Aorta (tissue), 5 donors: ENCODE measurements at places on chromosomes 1 and 21. TPM values are rescaled to one million over a fixed set of nuclear protein-coding genes. Genes with fewer than 3 reads are reported as not detected.

MIXL1 gene
- total RNA-seq, result 0.51 TPM

FCRL5 gene
- 0.84 TPM for total RNA-seq

GRCh38 chr1:68107771-68108170, 57.3 kb upstream of the DIRAS3 start:
- no peak overlapping the region for H3K27ac ChIP-seq
- no peak for DNase-seq
- no peaks in the 10 kb centered on the region for H3K27me3 ChIP-seq
- no peaks in the 10 kb centered on the region for H3K4me1 ChIP-seq

- H3K27me3 ChIP-seq, result no peaks in the 10 kb centered on the region
- H3K4me3 ChIP-seq, result no peak overlapping the region
- no peaks in the 10 kb centered on the region for H3K36me3 ChIP-seq
- H3K4me1 ChIP-seq, result no peaks in the 10 kb centered on the region
- DNase-seq, result no peak
Measured at GRCh38 chr1:37042506-37042905, 8.2 kb upstream of the GRIK3 start.

- H3K4me3 ChIP-seq, result no peak overlapping the region
- DNase-seq, result no peak
- H3K36me3 ChIP-seq, result no peaks in the 10 kb centered on the region
Measured at GRCh38 chr1:178025613-178026356, 55.9 kb upstream of the SEC16B start.

DNA sequence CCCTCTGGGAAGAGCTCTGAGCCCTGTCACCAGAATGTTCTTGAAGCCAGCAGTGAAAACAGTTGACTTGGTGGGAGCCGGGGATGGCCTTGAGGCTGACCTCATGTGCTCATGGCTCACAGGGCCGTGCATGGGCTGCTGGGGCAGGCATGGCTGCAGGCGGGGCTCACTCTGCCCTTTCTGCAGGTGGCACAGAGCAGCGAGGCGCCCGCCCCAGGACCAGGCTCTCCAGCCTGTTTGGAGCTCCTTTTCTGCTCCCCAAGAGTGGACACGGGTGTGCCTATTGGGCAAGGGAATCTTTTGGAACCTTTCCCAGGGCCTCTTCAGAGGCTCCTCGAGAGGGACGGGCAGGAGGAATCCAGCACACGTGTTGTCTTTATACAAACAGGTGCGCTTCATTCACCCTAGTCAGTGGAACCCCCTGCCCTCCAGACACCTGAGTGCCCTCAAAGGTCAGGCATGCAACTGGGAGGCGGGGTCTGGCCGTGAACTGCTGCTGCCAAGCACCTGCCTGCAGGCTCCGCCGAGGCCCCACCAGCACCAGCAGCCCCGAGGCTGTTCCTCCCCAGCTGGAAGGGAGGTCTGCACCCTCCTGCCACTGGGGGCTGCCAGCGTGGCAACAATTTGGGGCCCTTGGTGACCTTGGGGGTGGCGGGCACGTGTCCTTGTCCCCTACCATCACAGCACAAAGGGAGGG, 2.6 kb upstream of the TTC34 start:
- no peak overlapping the region for H3K4me3 ChIP-seq
- H3K36me3 ChIP-seq, result no peaks in the 10 kb centered on the region
- DNase-seq, result peak; percentile 26
- no peaks in the 10 kb centered on the region for H3K4me1 ChIP-seq
- no peak overlapping the region for H3K27ac ChIP-seq

- H3K36me3 ChIP-seq, result no peaks in the 10 kb centered on the region
- peak; percentile 44 for DNase-seq
- no peak overlapping the region for H3K27ac ChIP-seq
- no peak overlapping the region for H3K4me3 ChIP-seq
- no peaks in the 10 kb centered on the region for H3K27me3 ChIP-seq
Measured at GRCh38 chr1:118151312-118151937, 33.6 kb downstream of the SPAG17 start.

DNA sequence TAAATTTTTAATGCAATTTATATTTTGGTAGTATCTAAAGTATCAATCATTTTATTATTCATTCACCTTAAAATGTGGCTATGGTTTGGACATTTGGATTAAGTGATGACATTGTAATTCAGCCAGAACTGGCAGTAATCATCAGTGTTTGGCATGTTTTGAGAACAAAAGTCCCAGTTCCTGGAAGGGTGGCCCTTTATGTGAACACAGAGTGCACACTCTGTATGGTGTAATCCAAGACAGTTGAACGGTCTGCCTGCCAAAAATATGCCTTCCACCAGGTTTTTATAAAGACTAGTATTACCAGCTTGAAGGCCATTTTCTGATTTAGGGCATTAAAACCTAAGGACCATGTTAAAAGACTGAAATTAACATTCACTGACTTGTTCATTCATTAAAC, 448.7 kb downstream of the LTN1 start:
- H3K4me3 ChIP-seq, result no peak overlapping the region
- peaks cover 3% of the 10 kb centered on the region for H3K4me1 ChIP-seq
- no peaks in the 10 kb centered on the region for H3K27me3 ChIP-seq
- no peaks in the 10 kb centered on the region for H3K36me3 ChIP-seq

- no peaks in the 10 kb centered on the region for H3K27me3 ChIP-seq
- H3K27ac ChIP-seq, result no peak overlapping the region
- no peaks in the 10 kb centered on the region for H3K36me3 ChIP-seq
- H3K4me1 ChIP-seq, result no peaks in the 10 kb centered on the region
- DNase-seq, result peak; percentile 70
Measured at GRCh38 chr1:241964550-241965282, 7.1 kb downstream of the BECN2 start.

DNA sequence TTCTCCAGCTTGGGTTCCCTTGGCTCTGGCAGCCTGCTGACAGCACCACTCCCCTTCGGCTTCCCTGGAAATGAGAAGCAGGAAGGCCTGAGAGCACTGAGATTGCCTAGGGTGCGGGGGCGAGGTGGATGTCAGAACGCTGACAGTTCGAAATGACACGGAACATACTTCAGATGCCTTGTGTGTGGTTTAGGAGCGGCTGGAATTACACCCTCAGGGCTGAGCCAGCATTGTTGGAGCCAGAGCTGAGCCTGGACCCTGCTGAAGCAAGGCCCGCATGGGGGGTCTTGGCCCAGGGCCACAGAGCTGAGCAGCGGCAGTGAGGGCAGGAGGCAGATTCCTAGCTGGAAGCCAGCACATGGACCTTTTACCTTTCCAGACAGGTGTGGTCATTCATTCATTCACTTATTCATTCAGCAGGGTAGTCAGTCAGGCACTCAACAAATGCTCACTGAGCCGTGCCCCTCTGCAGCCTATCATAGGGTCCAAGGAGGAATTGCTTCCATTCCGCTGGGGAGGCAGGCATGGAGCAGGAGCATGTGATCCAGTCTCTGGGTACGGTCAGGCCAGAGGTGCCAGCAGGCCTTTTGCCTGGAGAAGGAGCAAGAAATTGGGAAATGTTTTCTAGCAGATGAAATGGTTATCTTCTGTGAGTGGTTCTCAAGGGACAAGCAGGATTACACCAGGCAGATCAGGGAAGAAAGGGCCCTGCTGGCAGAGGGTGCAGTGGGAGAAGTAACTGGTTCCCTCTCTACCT, 6.6 kb upstream of the FOXE3 start:
- no peaks in the 10 kb centered on the region for H3K4me1 ChIP-seq
- H3K4me3 ChIP-seq, result no peak overlapping the region
- DNase-seq, result no peak
- no peaks in the 10 kb centered on the region for H3K36me3 ChIP-seq
- H3K27me3 ChIP-seq, result no peaks in the 10 kb centered on the region
- no peak overlapping the region for H3K27ac ChIP-seq

DNA sequence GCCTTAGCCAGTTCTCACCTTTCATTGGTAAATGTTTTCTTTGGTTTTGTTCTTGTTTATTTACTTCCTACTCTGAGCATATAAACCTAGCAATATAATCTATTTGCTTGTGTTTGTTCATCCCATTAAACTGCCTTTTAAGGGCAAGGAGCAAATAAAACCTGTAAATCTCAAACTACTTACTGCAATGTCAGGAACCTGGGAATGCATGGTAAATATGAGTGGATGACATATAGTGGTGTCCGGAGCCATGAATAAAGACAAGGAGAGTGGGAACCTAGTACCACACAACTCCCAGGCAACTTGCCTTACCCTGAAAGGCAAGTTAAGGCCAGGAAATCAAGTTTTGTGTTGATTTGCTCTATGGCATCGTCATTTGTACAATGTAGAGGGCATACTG, 1133.7 kb upstream of the NCAM2 start:
- H3K4me3 ChIP-seq, result no peak overlapping the region
- DNase-seq, result no peak
- H3K27me3 ChIP-seq, result no peaks in the 10 kb centered on the region

GRCh38 chr1:67759692-67760029, 73.6 kb downstream of the GNG12 start:
- peak overlapping the region; percentile 80 for H3K27ac ChIP-seq
- H3K4me1 ChIP-seq, result peaks cover 2% of the 10 kb centered on the region
- H3K27me3 ChIP-seq, result no peaks in the 10 kb centered on the region
- no peak for DNase-seq

GRCh38 chr1:1273209-1273511, 494 bp downstream of the UBE2J2 start:
- H3K4me1 ChIP-seq, result no peaks in the 10 kb centered on the region
- no peak for DNase-seq
- H3K36me3 ChIP-seq, result no peaks in the 10 kb centered on the region
- H3K27ac ChIP-seq, result no peak overlapping the region
- H3K27me3 ChIP-seq, result no peaks in the 10 kb centered on the region
- H3K4me3 ChIP-seq, result peak overlapping the region; percentile 88

ADSS2 gene
- total RNA-seq, result 44.2 TPM

DNA sequence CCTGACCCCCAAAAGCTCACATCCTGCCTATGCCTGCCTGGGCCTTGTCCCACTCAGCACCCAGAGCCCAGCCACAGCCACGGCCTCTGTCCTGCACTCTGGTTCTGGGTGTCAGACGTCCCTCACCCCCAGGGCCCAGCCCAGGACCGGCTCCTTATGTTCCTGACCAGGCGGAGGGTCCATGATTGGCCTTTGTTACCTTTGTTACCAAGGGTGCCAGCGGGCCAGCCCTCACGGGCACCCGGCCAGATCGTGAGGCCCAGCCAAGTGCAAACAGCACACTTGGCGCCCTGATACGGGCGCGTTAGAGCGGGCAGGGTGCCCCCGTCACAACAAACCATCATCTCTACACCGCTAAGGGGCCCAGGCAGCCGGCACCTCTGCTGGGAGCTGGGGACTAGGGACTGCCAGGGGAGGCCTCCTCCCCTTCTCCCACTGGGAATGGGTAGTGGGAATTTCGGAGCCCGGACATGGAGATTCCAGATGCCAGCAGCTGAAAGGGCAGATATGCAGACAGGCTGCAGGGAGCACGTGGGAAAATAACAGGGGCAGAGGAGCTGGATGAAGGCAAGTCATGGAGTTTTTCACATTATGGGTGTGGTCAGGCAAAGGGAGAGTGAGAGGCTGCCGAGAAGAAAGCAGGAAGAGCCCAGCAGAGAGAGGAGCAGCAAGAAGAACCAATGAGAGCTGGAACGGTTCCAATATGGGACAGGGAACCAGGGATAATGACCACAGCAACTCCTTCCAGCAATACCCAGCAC, 22.1 kb downstream of the HSPG2 start:
- H3K4me3 ChIP-seq, result no peak overlapping the region
- DNase-seq, result peak; percentile 89
- peaks cover 9% of the 10 kb centered on the region for H3K4me1 ChIP-seq
- H3K27ac ChIP-seq, result peak overlapping the region; percentile 78
- H3K27me3 ChIP-seq, result no peaks in the 10 kb centered on the region
- H3K36me3 ChIP-seq, result no peaks in the 10 kb centered on the region

- H3K4me3 ChIP-seq, result peak overlapping the region; percentile 62
- H3K4me1 ChIP-seq, result no peaks in the 10 kb centered on the region
- H3K27ac ChIP-seq, result peak overlapping the region; percentile 7
- peak; percentile 71 for DNase-seq
Measured at GRCh38 chr21:37266515-37267221, 466 bp downstream of the VPS26C start.

CAPZB gene
- total RNA-seq, result 289 TPM

DNA sequence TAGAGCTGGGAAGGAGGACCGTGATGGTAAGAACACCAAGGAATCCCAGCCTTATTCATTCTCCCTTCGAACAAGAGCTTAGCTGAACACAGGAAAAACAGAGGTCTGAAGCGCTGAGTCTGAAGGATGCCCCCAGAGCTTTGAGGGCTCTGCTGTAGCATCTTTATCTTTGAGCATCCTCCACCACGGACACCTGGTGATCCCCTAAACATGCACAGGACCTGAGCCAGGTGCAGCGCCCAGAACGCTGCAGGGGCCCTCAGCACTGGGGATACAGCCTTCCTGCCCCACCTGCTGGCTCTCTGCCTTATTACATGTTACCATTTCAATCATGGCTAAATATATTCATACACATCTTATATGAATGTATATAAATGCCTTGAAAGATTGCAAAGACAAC, 7.7 kb upstream of the GPATCH4 start:
- no peak overlapping the region for H3K4me3 ChIP-seq
- no peak overlapping the region for H3K27ac ChIP-seq
- no peaks in the 10 kb centered on the region for H3K4me1 ChIP-seq
- no peaks in the 10 kb centered on the region for H3K36me3 ChIP-seq

DNA sequence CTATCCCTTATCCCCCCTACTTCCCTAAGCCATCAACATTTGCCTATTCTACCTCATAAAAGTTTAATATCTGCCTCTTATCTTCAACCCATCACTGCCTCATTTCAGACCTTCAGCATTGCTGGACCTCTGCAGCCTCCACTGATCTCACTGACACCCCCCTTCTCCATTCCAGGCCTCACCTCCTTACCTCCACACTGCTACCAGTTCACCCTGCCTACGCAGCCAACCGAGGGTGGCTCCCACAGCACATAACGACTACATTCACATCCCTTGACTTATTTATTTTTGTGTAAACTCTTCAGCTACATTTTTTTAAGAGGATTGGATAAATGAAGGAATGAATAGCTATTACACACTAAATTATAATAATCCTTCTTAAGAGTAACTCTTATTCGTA, 14.2 kb downstream of the CLCC1 start:
- no peak for DNase-seq
- H3K27me3 ChIP-seq, result no peaks in the 10 kb centered on the region
- no peaks in the 10 kb centered on the region for H3K4me1 ChIP-seq
- no peak overlapping the region for H3K27ac ChIP-seq
- H3K4me3 ChIP-seq, result no peak overlapping the region

DNA sequence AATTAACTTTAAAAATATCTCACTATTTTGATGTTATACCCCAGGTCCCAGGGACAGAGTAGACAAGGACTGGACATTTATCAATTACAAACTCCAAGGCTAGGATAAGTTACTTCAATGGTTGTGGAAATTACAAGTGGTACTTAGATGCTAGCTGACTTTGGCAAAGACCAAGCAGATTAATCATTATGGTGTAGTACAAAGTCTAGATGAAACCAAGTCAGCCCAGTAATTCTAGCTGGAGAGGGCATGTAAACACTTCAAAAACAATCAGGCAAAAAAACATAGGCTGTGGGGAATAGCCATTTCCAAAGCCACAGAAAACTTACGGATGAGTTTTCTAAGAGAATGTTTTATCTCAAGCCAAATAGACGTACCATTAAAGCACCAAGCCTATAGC, 124.5 kb downstream of the TSEN15 start:
- H3K27me3 ChIP-seq, result no peaks in the 10 kb centered on the region

ZFP69 gene
- 3.5 TPM for total RNA-seq

CFAP141 gene
- total RNA-seq, result not detected
